Nasal cavity respiratory epithelium epithelial cell of viscerocranial mucosa (primary cell): ENCODE measurements at places on chromosomes 2 and 18. TPM values are rescaled to one million over a fixed set of nuclear protein-coding genes. Genes with fewer than 3 reads are reported as not detected.

Gene NEDD4L
- total RNA-seq: 12.0 and 58.2 TPM in 2 replicates

Gene FBXO48
- total RNA-seq: 0.68 and 1.00 TPM in 2 replicates

Gene UGT1A4
- under 0.01 and 1.8 TPM in 2 replicates for total RNA-seq

Gene PTPRN
- total RNA-seq: not detected in 2 replicates

Gene HOXD13
- not detected in 2 replicates for total RNA-seq

Gene FAM210A
- 56.7 and 98.0 TPM in 2 replicates for total RNA-seq

Gene GLI2
- 0.07 TPM in 1 of 2 replicates, not detected in the other for total RNA-seq

Gene CENPA
- under 0.01 and 0.07 TPM in 2 replicates for total RNA-seq

Gene KCNG3
- total RNA-seq: under 0.01 TPM in 2 replicates

Gene ADRA2B
- total RNA-seq: under 0.01 and 0.07 TPM in 2 replicates

Gene KCNG2
- total RNA-seq: not detected in 2 replicates

Gene CACNB4
- under 0.01 and 0.43 TPM in 2 replicates for total RNA-seq

Gene SLC5A7
- not detected in 2 replicates for total RNA-seq

Gene XIRP2
- total RNA-seq: not detected in 2 replicates

Gene PSMA8
- not detected in 2 replicates for total RNA-seq

Gene VIL1
- under 0.01 TPM in 1 of 2 replicates, not detected in the other for total RNA-seq

Gene GRHL1
- 32.5 and 85.2 TPM in 2 replicates for total RNA-seq

Gene SLC9A4
- 0.07 TPM in 1 of 2 replicates, not detected in the other for total RNA-seq

Gene LDLRAD4
- 0.85 TPM in 1 of 2 replicates, not detected in the other for total RNA-seq

Gene CYBRD1
- total RNA-seq: 8.9 and 33.0 TPM in 2 replicates

Gene LYPD1
- 0.14 TPM in 1 of 2 replicates, not detected in the other for total RNA-seq

Gene ASXL3
- under 0.01 and 0.14 TPM in 2 replicates for total RNA-seq
